ENCODE measurements at places on chromosomes 6 and 20.

- no peak for DNase-seq
Observed at GRCh38 chr6:158575550-158575949, 15.7 kb downstream of the TMEM181 start.

DNA sequence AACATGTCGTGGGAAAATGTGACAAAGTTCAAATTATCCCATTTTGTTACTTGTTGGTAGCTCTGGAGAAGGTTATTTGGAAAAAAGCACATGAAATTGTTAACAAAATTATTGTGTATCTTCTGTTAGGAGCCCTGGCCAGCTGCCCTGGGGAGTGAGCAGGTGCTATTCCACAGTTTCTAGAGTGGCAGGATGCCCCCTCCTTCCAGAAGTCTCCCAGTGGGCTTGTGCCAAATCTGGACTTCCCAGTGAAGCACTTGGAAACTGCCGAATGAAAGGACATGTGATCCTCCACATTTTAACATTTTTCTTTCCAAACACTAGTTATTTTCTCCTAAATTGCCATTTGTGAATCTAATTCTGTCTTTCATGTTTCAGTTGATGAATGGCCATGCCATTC is 66.9 kb upstream of the CLDN20 start:
- no peak for DNase-seq

DNA sequence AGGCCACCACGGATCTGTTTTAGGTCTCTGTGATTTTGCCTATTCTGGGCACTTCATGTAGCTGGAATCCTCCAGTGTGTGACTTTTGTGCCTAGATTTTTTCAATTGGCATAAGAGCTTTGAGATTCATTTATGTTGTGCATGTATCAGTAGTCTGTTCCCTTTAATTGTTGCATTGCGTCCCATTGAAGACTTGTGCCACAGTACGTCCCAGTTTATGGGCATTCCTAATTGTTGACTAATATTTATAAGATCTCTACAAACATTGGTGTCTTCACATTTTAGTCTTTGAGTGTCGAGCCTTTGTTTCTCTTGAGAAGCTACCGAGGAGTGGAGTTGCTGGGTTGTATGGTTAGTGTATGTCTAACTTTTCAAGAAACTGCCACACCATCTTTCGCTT is 704 bp upstream of the FAM210B start:
- DNase-seq = no peak

DNA sequence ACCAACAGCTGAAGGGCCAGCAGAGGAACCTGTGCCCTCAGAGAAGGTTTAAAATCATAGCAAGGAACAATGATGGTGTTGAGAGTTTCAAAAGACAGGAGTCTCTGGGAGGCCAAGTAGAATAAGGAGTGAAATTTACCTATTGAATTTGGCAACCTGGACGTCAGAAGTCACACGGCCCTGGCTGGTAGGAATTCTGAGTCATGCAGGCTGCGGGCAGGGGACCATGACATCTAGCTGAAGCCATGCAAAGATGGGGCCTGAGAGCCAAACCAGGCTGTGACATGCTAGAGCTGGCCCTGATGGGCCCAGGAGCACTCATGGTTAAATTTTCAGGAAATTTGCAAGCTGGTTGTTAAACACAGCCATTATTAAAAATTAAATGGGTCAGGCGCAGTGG is 64.0 kb upstream of the SNX9 start:
- DNase-seq = no peak

DNA sequence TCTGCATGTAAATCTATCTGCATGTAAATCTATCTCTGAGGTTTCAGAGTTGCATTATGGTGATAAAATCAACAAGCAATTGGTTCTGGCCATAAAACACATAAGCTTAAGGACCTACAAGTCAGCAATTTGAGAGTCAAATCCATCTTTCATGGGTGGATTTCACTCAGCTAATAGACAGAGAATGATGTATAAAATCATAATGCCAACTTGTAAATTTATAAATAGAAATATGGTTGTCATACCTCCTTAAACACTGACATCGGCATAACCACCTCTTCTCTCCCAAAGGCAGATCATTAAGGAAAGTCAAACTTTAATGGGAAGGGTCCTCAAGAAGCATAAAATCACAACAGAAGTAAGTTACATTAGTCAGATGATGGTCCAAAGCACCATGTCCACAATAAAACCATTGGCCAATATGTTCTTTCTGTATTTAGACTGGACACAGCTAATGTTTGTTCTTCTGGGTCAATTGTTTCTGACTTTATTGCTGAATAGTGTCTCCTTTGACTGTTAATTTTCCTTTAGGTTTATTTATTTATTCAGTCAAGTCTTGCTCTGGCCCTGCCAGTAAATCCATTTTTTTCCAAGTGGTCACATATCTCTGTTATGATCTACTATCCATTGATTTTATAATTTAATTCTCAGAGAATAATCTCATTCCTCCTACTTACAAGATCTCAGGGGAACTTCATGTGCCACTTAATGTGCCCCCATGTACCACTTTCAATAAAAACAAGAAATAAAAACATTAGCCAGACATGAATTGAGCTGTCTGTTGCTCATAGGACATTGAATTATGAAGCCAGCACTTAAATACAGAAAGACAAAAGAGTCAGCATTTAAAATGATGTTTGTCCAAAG is 382.9 kb upstream of the IRAK1BP1 start:
- no peak for DNase-seq

DNA sequence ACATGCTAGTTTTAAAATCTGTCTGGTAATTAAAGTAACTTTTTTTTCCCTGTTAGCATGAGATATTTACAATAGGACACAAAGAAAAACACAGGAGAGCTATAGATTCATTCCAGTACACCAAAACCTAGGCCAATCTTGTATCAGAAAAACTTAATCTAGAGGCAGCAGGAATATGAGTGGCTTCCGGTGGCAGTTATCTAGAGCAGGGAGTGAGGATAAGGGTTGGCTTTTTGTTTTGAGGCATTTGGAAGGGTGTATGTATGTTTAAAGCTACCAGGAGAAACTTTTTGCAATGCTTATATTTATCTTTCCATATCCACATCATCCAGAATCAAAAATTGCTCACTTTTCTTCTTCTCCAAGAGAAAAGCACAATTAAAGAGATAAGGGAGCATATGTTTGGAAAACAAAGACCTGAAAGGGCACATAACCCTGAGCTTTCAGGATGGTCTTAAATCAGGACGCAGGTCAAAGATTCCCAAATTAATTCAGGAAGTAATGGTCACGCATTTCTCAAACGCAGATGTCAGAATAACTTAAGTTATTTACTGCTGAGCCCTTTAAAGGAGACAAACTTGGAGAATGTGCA is 13.1 kb downstream of the TFAP2A start:
- DNase-seq = no peak

- no peak for DNase-seq
Observed at GRCh38 chr20:63627751-63628245, 897 bp upstream of the GMEB2 start.
